ENCODE measurements at places on chromosomes 6 and 20. TPM values are rescaled to one million over a fixed set of nuclear protein-coding genes. Genes with fewer than 3 reads are reported as not detected.
A peak's percentile ranks its signal among the peaks of the same experiment; 100 is the strongest.

Gene TREM1
- not detected for total RNA-seq

Gene GSTA1
- total RNA-seq: not detected

DNA sequence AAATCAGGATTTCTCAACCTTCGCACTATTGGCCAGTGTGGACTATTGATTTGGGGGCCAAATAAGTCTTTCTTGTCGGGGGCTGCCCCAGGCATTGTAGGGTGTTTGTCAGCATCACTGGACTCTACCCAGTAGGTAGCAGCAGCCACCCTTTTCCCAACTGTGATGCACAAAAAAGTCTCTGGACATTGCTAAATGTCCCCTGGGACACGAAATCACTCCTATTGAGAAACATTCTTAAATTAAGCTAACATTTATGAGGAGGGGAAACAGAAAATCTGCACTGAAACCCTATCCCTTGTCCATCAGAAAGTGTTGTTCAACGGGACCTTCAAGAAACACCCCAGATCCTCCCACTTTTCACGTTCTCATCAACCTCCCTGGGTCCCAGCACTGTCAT is 54.2 kb downstream of the NFATC2 start:
- no peak overlapping the region for H3K27ac ChIP-seq
- no peak overlapping the region for H3K4me3 ChIP-seq
- no peaks in the 10 kb centered on the region for H3K36me3 ChIP-seq
- no peaks in the 10 kb centered on the region for H3K4me1 ChIP-seq

- H3K27me3 ChIP-seq: no peaks in the 10 kb centered on the region
- no peak for DNase-seq
- no peaks in the 10 kb centered on the region for H3K36me3 ChIP-seq
- no peak overlapping the region for H3K27ac ChIP-seq
- no peak overlapping the region for H3K4me3 ChIP-seq
- H3K4me1 ChIP-seq: no peaks in the 10 kb centered on the region
Measured at GRCh38 chr20:50188879-50189680, 1.6 kb upstream of the CEBPB start.

DNA sequence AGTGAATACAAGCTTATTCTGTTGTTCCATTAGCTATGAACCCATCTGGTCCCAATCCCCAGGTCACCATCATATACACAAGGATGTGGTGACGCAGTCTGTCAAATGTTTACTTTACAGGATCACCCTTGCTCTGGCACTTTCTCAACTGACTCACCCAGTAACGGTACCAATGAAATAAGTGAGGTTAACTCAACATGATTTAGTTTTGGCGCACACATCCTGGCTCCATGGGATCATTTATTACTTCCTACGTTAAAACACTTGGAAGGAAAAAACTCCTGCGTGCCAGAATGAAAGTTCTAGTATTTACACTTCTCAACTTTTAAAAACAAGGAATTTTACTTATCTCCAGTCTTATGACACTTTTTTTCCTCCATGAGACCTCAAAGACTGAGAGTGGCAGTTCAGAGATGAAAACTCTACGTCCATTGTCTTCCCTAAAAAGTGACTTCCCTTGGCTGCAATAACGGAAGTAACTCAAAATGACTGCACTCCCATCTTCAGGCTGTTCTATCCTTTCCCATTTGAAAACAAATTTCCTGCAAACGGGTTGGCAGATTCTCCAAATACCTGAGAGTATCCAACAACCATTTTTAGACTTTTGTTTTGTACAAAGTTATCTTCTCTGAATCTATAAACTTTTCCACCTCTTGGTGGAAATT is 15.9 kb downstream of the AGPAT4 start:
- no peaks in the 10 kb centered on the region for H3K27me3 ChIP-seq
- H3K36me3 ChIP-seq: no peaks in the 10 kb centered on the region
- DNase-seq: no peak
- H3K4me3 ChIP-seq: no peak overlapping the region
- peaks cover 4% of the 10 kb centered on the region for H3K4me1 ChIP-seq
- H3K27ac ChIP-seq: no peak overlapping the region

- peaks cover 17% of the 10 kb centered on the region for H3K4me1 ChIP-seq
- H3K4me3 ChIP-seq: no peak overlapping the region
- H3K27me3 ChIP-seq: no peaks in the 10 kb centered on the region
- H3K27ac ChIP-seq: peak overlapping the region; percentile 17
Measured at GRCh38 chr6:148818939-148819575, 72.2 kb downstream of the UST start.

DNA sequence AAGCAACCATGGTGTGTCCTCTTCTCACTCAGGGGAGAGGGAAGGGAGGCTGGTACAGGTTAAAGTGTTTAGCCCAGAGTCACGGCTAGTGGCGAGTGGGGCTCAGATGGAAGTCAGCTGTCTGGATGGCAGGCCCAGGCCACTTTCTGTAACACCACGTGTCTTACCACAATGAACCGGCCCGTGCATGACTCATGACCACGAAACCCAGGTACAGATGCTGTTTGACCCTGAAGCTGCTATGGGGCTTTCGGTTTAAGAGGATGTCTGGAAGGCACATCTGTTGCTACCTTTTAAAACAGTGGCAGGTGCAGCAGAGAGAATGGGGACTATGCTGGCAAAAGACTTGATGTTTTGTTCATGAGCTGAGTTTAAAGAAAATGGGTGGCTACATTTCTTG is 36.5 kb upstream of the MPC1 start:
- DNase-seq: no peak
- H3K27ac ChIP-seq: no peak overlapping the region
- H3K4me3 ChIP-seq: no peak overlapping the region
- H3K36me3 ChIP-seq: peaks cover 4% of the 10 kb centered on the region

DNA sequence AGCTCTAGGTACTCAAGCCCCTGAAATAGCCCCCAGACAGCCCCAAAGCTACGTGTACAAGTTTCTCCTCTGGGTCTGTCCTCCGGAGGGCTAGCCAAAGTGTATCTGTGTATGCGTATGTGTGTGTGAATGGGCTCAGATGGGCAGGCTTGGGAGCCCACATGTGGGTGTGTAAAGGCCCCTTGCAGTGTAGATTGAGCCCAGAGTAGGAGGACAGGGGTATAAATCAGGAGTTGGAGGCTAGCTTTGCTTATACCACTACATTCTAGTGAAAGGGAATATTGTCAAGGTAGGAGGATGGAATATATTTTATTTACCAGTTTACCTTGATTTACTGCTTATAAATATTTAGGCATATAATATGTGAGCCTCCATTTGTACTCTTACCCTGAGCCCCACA is 9.0 kb upstream of the MAP3K7 start:
- no peak overlapping the region for H3K4me3 ChIP-seq
- no peak overlapping the region for H3K27ac ChIP-seq
- H3K27me3 ChIP-seq: no peaks in the 10 kb centered on the region
- H3K36me3 ChIP-seq: no peaks in the 10 kb centered on the region

DNA sequence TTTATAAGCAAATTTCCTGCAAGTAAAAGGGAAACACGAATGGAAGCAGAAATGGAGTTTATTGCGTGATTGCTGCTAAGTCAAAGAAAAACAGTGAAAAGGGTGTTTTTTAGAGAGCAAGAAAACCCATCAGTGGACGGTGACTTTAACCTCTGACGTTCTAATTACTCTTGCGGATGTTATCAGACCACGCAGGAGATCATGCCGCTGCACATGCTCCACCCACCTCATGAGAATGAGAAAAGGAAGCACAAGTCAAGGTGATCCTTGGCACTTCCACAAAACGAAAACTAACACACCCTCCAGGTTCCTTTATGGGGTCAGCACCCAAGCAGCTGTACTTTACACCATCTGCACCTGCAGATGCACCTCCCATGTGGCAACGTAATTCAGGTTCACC is 45.0 kb downstream of the LYRM4 start:
- H3K27ac ChIP-seq: no peak overlapping the region
- DNase-seq: no peak
- H3K4me3 ChIP-seq: no peak overlapping the region
- H3K27me3 ChIP-seq: no peaks in the 10 kb centered on the region
- peaks cover 12% of the 10 kb centered on the region for H3K36me3 ChIP-seq
- H3K4me1 ChIP-seq: no peaks in the 10 kb centered on the region

- DNase-seq: no peak
- peaks cover 1% of the 10 kb centered on the region for H3K36me3 ChIP-seq
- no peak overlapping the region for H3K27ac ChIP-seq
- no peak overlapping the region for H3K4me3 ChIP-seq
Measured at GRCh38 chr6:7974938-7975763, 64.6 kb upstream of the TXNDC5 start.

Gene POU5F1
- 2,533 TPM for total RNA-seq

DNA sequence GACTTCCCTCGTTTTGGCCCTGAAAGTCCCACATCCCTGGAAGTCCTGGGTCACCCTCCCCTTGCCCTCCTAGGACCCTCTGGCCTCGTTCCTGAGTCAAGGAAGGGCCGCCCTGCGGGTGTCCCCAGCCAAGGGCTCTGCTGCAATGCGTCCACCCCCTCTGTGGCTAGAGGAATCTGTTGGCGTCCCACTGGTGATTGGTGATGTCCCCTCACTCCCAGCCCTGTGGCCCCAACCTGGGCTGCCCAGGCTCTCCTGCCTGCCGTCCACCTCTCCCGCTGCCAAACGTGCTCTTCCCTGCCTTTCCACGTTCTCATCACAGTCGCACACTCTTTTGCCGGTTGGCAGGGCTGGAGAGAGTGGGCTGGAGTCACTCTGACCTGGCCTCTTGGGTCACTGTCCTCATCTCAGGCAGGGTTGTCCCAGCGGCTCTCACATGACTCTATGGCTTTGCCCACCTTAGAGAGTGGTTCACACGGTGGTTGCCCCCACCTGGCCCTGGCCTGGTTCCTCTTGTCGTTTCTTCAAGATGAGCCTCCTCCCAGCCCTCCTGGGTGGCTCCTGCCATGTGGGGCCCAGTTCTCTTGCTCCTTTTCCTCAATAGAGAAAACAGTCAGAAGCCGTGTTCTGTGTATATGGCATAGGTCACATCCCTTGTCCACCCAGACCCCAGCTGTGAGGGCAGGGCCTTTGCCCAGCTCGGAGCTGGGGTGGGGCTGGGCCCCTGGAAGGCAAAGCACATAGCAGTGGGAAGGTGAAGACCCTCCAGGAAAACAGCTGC is 100.9 kb downstream of the TMEM242 start:
- DNase-seq: no peak
- no peak overlapping the region for H3K4me3 ChIP-seq
- H3K4me1 ChIP-seq: no peaks in the 10 kb centered on the region
- H3K36me3 ChIP-seq: no peaks in the 10 kb centered on the region

- H3K4me1 ChIP-seq: peaks cover 2% of the 10 kb centered on the region
- H3K27me3 ChIP-seq: no peaks in the 10 kb centered on the region
- no peaks in the 10 kb centered on the region for H3K36me3 ChIP-seq
Measured at GRCh38 chr6:79777713-79778579, 146.8 kb downstream of the SH3BGRL2 start.

Gene TNF
- total RNA-seq: not detected

Gene TFAP2D
- total RNA-seq: not detected

- no peaks in the 10 kb centered on the region for H3K4me1 ChIP-seq
- H3K27ac ChIP-seq: no peak overlapping the region
- no peaks in the 10 kb centered on the region for H3K27me3 ChIP-seq
- no peaks in the 10 kb centered on the region for H3K36me3 ChIP-seq
- no peak for DNase-seq
Measured at GRCh38 chr6:148608199-148608951, 138.5 kb upstream of the UST start.

Gene RSPH9
- not detected for total RNA-seq

- H3K27ac ChIP-seq: peak overlapping the region; percentile 57
- no peaks in the 10 kb centered on the region for H3K36me3 ChIP-seq
- no peaks in the 10 kb centered on the region for H3K27me3 ChIP-seq
- peak overlapping the region; percentile 90 for H3K4me3 ChIP-seq
- peak; percentile 87 for DNase-seq
Measured at GRCh38 chr20:31608251-31608945, 3.3 kb downstream of the ID1 start.

DNA sequence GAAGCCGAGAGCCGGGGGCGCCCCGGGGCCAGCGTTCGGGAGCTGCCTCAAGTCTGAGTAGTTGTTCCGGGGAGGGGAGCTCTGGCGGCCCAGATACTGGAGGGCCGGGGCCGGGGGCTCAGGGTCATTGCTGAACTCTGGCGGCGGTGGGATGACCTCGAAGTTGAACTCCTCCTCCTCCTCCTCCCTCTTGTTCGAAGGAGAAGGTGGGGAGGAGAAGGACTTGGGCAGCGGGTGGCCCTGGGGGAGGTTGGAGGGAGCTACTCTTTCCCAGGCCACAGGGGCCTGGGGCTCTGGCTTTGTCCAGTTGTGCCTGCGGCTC is 37.7 kb downstream of the C6orf132 start:
- H3K4me1 ChIP-seq: peaks cover 3% of the 10 kb centered on the region
- no peak for DNase-seq
- H3K27ac ChIP-seq: no peak overlapping the region

Gene ZNF311
- 4.2 TPM for total RNA-seq

Gene OR2J1
- not detected for total RNA-seq

DNA sequence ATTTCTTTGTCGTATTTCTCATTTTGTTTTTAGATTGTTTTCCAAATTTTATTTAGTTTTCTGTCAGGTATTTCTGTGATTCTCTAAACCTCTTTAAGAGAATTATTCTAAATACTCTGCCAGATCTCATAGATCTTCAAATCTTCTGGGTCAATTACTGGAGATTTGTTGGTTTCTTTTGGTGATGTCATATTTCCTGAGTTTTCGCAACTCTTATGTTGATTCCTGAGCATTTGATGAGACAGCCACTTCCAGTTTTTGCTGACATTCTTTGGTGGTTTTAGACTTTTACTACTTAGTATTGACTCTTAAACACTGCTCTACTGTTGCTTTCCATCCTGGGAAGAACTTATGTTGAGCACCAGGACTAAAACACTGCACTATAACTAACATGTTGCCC is 21.9 kb downstream of the ADGB start:
- H3K27me3 ChIP-seq: no peaks in the 10 kb centered on the region
- no peaks in the 10 kb centered on the region for H3K4me1 ChIP-seq
- H3K4me3 ChIP-seq: no peak overlapping the region
- H3K36me3 ChIP-seq: no peaks in the 10 kb centered on the region

- no peaks in the 10 kb centered on the region for H3K36me3 ChIP-seq
- peaks cover 26% of the 10 kb centered on the region for H3K27me3 ChIP-seq
- H3K27ac ChIP-seq: no peak overlapping the region
Measured at GRCh38 chr20:59603176-59603575, 1.2 kb upstream of the PHACTR3 start.

- no peaks in the 10 kb centered on the region for H3K27me3 ChIP-seq
- no peaks in the 10 kb centered on the region for H3K4me1 ChIP-seq
- no peaks in the 10 kb centered on the region for H3K36me3 ChIP-seq
- no peak overlapping the region for H3K27ac ChIP-seq
- no peak for DNase-seq
- H3K4me3 ChIP-seq: no peak overlapping the region
Measured at GRCh38 chr6:111358454-111358853, 124.6 kb downstream of the REV3L start.

Gene FNDC11
- 2.5 TPM for total RNA-seq

GRCh38 chr6:157586476-157587126 is 205.6 kb downstream of the ZDHHC14 start:
- no peak for DNase-seq
- H3K27me3 ChIP-seq: no peaks in the 10 kb centered on the region
- no peaks in the 10 kb centered on the region for H3K36me3 ChIP-seq
- no peak overlapping the region for H3K27ac ChIP-seq
- no peaks in the 10 kb centered on the region for H3K4me1 ChIP-seq

DNA sequence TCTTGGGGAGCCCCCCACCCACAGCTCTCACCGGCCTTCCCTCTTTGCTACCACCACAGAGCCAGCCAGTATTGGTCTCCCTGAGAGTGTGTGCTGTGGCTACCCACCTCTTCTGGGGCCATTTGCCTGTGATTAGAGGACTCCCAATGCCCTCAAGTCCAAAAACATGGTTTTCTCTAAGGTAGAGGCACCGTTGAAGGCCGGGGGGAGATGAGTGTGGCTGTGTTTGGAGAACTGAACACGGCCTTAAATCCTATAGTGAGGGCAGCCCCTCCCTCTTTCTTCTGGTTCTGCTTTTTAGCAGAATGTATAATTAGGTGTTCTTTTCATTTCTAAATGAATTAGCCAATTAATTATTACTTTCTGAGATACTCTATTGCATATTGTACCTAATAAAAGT is 2.5 kb downstream of the CCR6 start:
- H3K4me3 ChIP-seq: no peak overlapping the region
- no peaks in the 10 kb centered on the region for H3K4me1 ChIP-seq
- no peaks in the 10 kb centered on the region for H3K36me3 ChIP-seq

Measured in H1 (cell line).